Gastrocnemius medialis (tissue), 4 donors: ENCODE measurements at places on chromosomes 1 and 21. TPM values are rescaled to one million over a fixed set of nuclear protein-coding genes. Genes with fewer than 3 reads are reported as not detected.
A peak's percentile ranks its signal among the peaks of the same experiment; 100 is the strongest.

The PDE9A gene
- total RNA-seq = 4.5 TPM

DNA sequence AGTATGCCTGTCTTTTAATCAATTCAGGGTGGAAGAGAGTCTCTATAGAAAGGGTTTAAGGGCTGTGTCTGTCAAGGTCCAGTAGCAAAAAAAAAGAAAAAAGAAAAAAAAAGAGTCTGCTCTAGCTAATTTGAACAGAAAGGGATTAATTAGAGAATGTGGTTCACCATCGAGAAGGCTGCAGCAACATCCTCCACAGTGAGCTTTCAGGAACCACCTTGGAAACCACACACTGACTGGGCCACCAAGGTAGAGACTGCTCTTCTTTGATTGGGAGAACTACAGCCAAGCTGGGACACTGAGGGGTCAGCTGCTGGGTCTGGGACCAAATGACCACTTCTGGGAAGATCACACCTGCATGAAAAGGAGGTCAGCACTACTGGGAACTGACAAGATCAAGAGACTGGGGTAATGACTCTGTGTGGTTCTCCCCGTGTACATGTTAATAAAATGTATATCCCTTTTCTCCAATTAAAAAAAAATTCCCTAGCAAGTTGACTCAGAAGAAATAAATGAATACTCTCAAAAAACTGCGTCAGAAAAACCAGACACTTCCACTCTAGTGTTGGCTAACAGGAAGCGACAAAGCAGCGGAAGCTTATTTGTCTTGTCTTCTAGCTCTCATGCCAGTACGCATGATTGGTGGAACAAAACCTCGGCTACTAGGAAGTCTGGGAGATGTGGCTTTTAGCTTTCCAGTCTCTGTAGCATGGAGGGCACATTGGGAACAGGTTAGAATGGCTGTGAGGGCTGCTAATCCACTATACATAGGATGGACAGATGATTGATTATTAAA lies 60.0 kb upstream of the IVNS1ABP start:
- DNase-seq = peak; percentile 5

GRCh38 chr1:110150330-110151174 lies at the start of gene SLC6A17:
Gene SLC6A17, plus strand, starts transcription at chr1:110150494. Its CDS starts 16,436 bp downstream, at chr1:110166930.
- DNase-seq = no peak

DNA sequence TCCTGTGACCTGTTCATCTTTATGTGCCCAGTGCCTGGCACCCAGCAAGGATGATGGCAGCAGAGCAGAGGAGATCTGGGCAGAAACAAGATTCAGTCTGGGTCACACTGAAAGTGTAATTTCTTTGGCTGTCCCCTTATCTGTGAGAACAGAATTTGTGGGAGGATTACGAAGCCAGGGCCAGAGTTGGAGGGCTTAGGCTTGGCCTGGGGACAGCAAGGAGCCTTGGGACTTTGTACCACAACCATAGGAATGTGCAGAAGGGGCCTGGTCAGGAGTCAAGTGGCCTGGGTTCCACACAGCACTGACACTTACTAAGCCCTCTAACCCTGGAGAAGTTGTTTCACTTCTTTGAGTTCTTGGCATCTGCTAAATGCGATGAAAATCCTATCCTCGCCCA lies 12.8 kb downstream of the PMVK start:
- no peak for DNase-seq

GRCh38 chr1:209335178-209335577 lies 248.3 kb upstream of the CAMK1G start:
- DNase-seq = no peak

GRCh38 chr1:59150577-59151386 lies 146.1 kb upstream of the FGGY start:
- DNase-seq = peak; percentile 94

DNA sequence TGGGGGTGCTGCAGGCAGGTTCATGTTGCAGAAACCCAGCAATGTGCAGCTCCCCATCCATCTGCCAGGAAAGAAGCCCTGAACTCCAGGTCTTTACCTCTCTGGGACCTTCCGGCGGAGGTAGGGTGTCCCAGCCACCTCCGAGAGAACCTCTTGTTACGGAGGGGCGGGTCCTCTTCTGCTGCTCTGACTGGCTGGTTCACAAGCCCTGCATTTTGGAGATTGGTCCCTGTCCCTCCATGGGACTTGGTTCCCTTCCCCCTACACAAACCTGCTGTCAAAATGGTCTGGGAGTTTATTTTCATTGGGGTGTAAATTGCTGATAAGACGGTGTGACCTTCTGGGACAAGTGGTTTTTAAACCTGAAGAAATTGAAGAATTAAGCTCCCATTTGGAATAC lies 8.0 kb upstream of the CELSR2 start:
- no peak for DNase-seq
